Hepatocyte (in vitro differentiated cells): ENCODE measurements at places on chromosomes 2 and 18.

GRCh38 chr18:71027531-71027930, 738.7 kb downstream of the SOCS6 start:
- no peaks in the 10 kb centered on the region for H3K36me3 ChIP-seq
- H3K27ac ChIP-seq: no peak overlapping the region

GRCh38 chr2:224831530-224831929, 115.4 kb upstream of the CCDC195 start:
- H3K27me3 ChIP-seq: no peaks in the 10 kb centered on the region
- H3K4me1 ChIP-seq: no peaks in the 10 kb centered on the region
- H3K27ac ChIP-seq: no peak overlapping the region
- H3K36me3 ChIP-seq: no peaks in the 10 kb centered on the region
- no peak overlapping the region for H3K4me3 ChIP-seq

DNA sequence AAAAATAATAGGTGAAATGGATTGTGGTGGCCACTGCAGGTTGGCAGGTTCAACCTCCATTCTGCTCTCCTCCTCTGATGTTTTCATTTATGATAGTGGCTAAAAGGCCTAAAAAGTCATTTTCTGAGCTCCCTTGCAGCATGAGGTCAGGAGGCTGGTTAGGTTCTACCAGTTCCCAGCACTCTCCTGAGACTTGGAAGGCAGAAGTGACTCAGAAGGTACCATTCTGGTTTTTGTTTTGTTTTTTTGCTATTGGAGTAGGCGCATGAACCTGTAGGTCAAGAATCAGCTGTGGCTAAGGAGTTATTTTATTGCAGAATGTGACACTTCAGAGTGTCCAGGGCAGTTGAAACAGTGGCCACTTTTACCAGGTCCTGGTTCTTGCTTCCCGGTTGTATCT, 181.9 kb downstream of the CCDC102B start:
- DNase-seq: no peak
- H3K27ac ChIP-seq: no peak overlapping the region
- H3K4me3 ChIP-seq: no peak overlapping the region
- no peaks in the 10 kb centered on the region for H3K4me1 ChIP-seq

GRCh38 chr2:38138419-38138818, 62.5 kb upstream of the CYP1B1 start:
- no peak for DNase-seq
- no peak overlapping the region for H3K4me3 ChIP-seq
- no peaks in the 10 kb centered on the region for H3K4me1 ChIP-seq
- H3K36me3 ChIP-seq: no peaks in the 10 kb centered on the region

GRCh38 chr2:18063826-18064470, 185.5 kb downstream of the KCNS3 start:
- H3K4me1 ChIP-seq: peaks cover 15% of the 10 kb centered on the region
- H3K4me3 ChIP-seq: no peak overlapping the region
- H3K27ac ChIP-seq: no peak overlapping the region
- peak; percentile 43 for DNase-seq
- H3K36me3 ChIP-seq: no peaks in the 10 kb centered on the region

DNA sequence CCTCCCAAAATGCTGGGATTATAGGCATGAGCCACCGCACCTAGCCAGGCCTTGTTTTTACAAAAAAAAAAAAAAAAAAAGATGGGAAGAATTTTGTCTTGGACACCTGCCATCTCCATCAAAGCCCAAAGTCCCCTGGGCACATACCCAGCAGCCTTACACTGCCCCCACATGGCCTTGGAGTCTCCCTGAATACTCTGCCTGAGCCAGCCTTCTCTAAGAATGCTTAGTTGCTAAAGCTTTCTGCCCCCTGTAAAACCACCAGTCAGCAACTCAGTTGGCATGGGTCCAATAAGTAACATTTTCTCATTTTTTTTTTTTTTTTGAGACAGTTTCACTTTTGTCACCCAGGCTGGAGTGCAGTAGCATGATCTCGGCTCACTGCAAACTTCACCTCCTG, 40.6 kb downstream of the SPC25 start:
- H3K4me1 ChIP-seq: no peaks in the 10 kb centered on the region
- H3K4me3 ChIP-seq: no peak overlapping the region
- H3K27ac ChIP-seq: no peak overlapping the region

DNA sequence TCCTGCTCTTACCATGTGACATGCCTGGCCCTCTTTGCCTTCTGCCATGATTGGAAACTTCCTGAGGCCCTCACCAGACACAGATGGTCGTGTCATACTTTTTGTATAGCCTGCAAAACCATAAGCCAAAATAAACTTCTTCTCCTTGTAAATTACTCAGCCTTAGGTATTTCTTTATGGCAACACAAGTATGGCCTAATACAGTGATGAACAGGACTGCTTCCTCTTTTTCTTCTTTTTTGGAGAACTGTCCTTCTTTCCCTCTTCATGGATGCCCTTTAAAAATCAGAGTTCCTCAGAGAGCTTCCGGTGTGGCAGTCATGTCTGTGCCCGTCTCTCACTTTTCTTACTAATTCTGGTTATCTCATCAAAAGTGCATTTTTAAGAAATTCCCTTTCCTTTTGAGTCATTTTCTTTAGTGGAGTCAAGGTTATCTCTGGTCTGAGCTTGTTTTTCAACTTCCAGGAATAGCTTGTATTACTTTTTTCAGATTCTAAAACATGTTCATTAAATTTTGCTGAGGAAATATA, 9.2 kb upstream of the IL1A start:
- H3K36me3 ChIP-seq: no peaks in the 10 kb centered on the region
- H3K4me3 ChIP-seq: no peak overlapping the region
- no peaks in the 10 kb centered on the region for H3K27me3 ChIP-seq
- H3K4me1 ChIP-seq: no peaks in the 10 kb centered on the region
- peak overlapping the region; percentile 71 for H3K27ac ChIP-seq
- DNase-seq: no peak

DNA sequence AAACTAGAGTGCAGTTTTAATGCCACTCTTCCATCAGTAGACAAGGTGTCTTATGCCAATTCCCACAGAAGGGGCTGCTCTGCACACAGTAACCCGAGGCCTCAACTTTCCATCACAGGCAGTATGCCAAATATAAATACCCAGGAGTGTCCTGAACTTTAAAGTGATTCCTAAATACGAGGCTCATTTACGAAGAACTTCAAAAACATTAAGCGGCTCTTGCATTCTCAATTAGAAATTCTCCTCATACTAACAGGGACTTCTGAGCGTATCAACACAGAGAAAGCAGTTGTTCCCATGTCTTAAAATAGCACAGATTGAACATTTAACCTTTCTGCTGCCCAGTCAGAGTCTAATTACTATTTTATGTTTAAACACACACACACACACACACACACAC, 638.6 kb downstream of the ERBB4 start:
- no peaks in the 10 kb centered on the region for H3K27me3 ChIP-seq
- no peak overlapping the region for H3K27ac ChIP-seq
- no peaks in the 10 kb centered on the region for H3K4me1 ChIP-seq
- H3K4me3 ChIP-seq: no peak overlapping the region
- H3K36me3 ChIP-seq: no peaks in the 10 kb centered on the region
